ENCODE measurements at places on chromosomes 7 and 10.

DNA sequence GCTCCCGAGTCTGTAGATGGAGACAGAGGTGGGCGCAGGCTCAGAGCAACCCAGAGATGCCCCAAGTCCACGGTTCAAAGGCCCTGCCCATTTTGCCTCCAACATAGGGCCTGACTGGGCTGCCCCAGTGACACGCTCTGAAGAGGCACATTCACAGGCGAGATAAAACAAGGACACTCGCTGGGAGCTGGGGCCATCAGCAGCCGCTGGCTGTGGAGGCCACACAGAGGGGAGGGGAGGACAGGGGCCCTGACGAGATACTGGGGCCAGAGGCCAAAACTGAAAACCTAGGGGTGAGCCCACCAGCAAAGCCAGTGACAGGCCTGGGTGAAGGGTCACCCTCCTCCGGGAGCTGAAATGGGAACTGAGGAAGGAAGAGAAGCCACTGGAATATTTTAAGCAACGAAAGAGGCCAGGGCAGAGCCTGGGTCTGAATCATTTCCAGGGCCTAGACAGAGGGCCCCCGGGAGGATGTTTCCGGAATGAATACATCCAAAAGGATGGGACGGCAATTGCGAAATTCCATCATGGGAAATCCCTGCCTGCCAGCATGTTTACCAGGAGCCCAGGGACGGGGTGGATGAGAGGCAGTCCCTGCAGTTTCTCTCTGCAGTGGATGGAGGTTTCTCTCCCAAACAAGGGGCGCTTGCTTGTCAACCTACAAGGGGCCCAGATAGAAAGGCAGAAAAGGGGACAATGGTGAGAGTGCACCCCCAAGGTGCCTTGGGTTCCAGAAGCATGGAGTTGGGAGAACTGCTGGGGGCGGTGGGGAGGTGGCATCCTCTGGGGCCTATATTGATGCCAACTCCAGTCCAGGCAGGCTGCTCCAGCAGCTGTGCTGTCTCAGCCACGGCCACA, 29.0 kb upstream of the HSPA12A start:
- DNase-seq: peak; percentile 92

GRCh38 chr7:148914208-148914777, 30.2 kb upstream of the EZH2 start:
- DNase-seq: peak; percentile 48

DNA sequence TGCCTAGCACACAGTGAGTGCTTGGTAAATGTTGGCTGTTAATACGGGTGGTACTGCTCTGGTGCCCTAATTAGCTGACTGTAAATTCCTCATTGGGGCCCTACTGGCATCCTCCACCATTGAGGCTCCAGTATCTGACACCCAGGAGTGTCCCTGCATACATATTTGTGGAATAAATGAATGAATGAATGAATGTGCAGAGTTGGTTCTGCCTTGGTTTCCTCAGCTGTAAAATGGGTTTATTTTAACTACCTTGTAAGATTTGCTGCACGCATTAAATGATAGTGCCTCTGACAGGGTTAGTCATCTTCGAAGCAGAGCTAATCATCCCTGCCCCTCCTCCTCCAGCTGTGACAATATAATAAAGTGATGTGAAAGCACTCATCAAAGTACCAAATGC, 45.8 kb downstream of the ALDH18A1 start:
- DNase-seq: no peak

- no peak for DNase-seq
Observed at GRCh38 chr7:39642896-39643295, 19.5 kb downstream of the RALA start.

GRCh38 chr7:3439333-3440030, 138.4 kb downstream of the SDK1 start:
- DNase-seq: peak; percentile 92

- no peak for DNase-seq
Observed at GRCh38 chr10:16787361-16787791, 29.8 kb downstream of the RSU1 start.

GRCh38 chr7:153322991-153323390, 563.4 kb downstream of the ACTR3B start:
- DNase-seq: no peak

GRCh38 chr7:111558991-111559390, 3.3 kb downstream of the IMMP2L start:
- peak; percentile 89 for DNase-seq

DNA sequence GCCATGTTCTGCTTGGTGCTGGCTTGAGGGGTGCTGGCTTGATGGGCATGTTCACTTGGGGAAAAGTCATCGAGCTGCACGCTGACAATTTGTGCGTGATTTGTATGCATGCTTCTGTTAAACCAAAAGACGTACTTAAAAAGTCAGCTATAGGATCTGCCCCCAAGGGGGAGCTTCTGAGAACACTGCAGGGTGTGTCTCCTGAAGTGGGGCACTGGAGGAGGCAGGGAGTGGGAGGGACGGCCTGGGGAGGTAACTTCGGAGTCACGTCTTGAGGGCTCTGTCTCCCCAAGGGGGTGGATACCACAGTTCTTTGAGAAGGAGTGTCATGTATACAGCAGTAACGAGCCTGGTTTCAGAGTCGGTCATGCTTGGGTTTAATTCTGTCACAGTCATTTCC, 406.5 kb downstream of the PLXNA4 start:
- no peak for DNase-seq

DNA sequence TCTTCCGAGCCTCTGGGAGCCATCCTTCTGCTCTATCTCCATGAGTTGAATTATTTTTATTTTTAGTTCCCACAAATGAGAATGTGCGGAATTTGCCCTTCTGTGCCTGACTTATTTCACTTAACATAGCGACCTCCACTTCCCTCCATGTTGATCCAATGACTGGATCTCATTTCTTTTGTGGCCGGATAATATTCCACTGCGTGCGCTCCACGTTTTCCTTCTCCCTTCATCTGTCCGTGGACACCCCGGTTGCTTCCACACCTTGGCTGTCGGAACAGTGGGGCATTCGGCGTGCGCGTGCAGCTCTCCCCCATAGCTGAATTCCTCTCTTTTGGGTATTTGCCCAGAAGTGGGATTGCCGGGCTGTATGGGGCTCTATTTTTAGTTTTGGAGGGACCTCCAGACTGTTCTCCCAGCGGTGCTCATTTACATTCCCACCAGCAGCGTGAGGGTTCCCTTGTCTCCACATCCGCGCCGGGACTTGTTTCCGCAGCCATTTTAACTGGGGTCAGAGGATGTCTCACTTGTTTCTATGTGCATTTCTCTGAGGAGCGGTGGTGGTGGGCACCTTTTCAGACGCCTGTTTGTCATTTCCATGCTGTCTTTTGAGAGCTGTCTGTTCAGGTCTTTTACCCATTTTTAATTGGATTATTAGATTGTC, 51.0 kb upstream of the SUN1 start:
- DNase-seq: peak; percentile 35

DNA sequence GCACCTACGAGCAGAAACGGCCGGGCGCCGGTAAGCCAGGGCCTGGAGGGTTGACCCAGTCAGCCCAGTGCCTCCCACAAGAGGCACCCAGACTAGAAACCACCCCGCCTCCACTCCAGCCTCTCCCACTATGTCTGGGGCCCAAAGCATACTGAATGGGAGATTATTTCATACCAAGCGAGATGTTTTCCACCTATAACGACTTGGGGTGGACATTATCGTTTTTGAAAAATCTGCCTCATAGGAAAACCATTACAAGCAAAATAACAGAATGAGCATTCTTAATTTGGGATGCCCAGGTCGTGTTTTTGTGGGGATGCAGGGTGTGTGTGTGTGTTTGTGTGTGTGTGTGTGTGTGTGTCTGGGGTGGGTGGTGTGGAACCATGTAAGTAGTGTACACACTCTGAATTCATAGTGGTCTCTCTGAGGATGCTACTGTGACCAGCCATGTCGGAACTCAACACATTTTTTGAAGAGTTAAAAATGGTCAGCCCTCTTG, 1.6 kb downstream of the HOXA6 start:
- DNase-seq: no peak

DNA sequence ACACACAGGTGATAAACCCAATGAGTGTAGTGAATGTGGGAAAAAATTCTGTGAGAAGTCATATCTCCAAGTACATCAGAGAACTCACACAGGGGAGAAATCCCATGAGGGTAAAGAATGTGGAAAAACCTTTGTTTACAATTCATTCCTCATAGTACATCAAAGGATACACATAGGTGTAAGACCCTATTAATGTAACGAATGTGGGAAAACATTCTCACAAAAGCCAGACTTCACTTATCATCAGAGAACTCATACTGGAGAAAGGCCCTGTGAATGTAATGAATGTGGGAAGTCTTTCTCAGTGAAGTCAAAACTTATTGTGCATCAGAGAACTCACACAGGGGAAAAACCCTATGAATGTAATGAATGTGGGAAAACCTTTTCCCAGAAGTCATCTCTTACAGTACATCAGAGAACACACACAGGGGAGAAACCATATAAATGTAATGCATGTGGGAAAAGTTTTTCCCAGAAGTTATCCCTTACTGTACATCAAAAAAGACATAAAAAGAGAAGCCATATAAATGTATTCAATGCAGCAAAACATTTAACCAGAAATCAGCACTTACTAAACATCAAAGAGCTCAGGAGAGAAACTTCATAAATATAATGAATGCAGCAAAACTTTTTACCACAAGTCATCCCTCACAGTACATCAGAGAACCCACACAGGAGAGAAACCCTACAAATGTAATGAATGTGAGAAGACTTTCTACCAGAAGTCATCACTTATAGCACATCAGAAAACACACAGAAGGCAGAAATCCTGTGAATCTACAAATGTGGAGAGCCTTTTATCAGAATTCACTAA, 49.8 kb downstream of the ZNF239 start:
- DNase-seq: no peak

- DNase-seq: peak; percentile 80
Observed at GRCh38 chr10:70267161-70267933, 16.5 kb downstream of the NPFFR1 start.

GRCh38 chr7:19557726-19558465, 150.9 kb downstream of the POLR1F start:
- DNase-seq: no peak

GRCh38 chr10:102157224-102157623, 5.0 kb downstream of the NOLC1 start:
- DNase-seq: no peak
